ENCODE measurements at places on chromosomes 7 and 10.

DNA sequence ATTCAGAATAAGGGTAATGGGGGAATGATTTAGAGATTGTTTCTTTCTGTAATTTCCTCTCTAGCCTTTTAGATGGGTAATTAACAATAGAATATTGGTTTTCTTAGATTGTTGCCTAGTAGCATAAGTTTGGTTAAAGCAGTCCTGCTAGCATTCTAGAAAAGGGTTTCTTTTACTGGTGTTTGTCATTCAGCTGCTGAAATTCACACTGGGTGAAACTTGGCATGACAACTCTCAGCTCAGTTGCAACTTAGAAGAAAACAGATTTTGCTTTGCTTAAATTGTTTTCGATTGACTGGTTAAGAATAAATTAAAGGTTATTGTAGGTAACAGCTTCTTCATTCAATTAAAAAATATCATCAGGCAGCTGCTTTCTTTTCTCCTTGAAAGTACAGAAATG is 25.1 kb upstream of the PDK4 start:
- no peak for DNase-seq

GRCh38 chr7:117322741-117323304 is at the start of gene WNT2:
Gene WNT2, minus strand, starts transcription at chr7:117323058. Its CDS starts 69 bp downstream, at chr7:117322989.
- no peak for DNase-seq

DNA sequence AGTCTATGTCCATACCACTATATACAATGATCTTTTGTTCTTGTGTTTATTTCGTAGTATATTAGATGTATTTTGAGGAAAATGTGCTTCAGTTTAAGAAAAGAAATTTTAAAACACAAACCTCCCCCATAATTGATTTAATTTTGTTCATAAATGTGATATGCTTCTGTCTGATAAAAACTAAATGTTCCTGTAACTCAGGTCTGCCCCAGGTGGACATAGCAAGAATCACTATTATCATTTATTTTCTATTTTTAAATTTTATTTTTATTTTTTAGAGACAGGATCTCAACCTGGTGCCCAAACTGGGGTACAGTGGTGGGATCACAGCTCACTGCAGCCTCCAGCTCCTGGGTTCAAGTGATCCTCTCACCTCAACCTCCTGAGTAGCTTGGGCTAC is 43.2 kb downstream of the BEND7 start:
- no peak for DNase-seq

DNA sequence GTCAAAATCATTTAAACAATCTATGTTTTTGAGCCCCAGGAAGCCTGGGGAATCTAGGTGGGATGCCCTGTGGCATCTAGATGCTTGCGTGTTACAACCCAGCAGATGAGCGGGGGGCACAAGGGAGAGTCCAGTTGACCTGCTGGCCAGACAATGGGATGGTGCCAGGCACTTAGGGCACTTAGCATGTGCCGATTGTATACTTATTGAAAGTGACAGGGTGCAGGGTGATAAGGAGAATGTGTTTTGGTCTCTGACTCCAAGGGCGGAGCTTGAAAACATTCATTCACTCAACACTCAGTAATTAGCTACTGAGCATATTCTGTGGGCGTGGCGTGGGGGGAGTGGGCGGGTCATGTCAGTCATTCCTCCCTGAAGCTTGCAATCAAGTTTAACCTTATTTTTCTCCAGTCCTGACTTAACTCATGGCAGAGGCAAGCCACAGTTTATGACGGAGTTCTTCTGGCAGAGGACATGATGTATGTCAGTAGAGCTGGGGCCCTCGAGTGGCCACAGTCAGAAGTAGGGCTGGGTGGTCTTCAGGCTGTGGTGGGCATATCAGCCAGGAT is 115.1 kb downstream of the PRKCQ start:
- DNase-seq = no peak

- peak; percentile 28 for DNase-seq
Measured at GRCh38 chr7:132882714-132883428, 199.0 kb downstream of the CHCHD3 start.

GRCh38 chr10:95569368-95569767 is 8.2 kb upstream of the SORBS1 start:
- DNase-seq = no peak

DNA sequence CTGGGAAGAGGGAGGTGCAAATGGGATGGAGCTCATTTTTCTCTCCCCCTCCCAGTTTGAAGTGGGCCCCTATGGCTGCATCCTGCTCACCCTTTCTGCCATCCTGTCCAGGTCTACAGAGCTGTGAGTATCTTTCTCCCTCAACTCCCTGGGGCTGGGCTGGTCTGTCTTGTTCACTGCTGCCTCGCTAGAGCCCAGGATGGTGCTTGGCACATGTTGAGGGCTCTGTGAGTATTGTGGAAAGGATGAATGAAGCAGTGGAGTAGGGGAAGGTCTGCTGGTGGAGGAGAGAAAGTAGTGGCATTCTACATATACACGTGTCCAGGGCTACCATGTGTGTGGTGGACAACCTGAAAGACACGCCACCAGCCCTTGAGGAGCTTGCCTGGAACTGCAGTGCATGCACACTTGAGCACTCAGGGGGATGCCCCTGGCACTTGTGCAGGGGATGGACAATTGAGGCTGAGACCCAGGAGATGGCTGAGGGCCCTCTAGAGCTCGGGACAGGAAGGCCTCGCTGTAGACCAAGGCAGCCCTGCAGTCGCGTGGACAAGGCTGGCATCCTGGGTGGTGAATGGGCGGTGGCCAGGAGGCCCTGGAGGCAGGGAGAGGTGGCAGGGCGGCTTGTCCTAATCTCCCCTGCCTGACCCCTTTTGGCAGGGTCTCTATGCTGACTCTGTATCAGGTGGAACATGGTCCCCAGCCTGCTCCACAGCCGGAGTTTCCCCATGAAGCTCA is 52.3 kb upstream of the AQP1 start:
- DNase-seq = no peak

- peak; percentile 50 for DNase-seq
Measured at GRCh38 chr10:13453896-13454295, 74.9 kb downstream of the BEND7 start.

All from naive thymus-derived CD4-positive, alpha-beta T cell (primary cell).